ENCODE measurements at places on chromosomes 4 and X. TPM values are rescaled to one million over a fixed set of nuclear protein-coding genes. Genes with fewer than 3 reads are reported as not detected.
A peak's percentile ranks its signal among the peaks of the same experiment; 100 is the strongest.

Gene RNF150
- total RNA-seq = 0.51 TPM

Gene ITM2A
- 0.17 TPM for total RNA-seq

Gene EIF4E
- total RNA-seq = 138 TPM

Gene IGSF1
- total RNA-seq = not detected

Gene RBM47
- 1.8 TPM for total RNA-seq

- no peaks in the 10 kb centered on the region for H3K4me1 ChIP-seq
- H3K36me3 ChIP-seq = no peaks in the 10 kb centered on the region
- no peak overlapping the region for H3K4me3 ChIP-seq
Measured at GRCh38 chr4:84484236-84484635, 14.9 kb downstream of the NKX6-1 start.

DNA sequence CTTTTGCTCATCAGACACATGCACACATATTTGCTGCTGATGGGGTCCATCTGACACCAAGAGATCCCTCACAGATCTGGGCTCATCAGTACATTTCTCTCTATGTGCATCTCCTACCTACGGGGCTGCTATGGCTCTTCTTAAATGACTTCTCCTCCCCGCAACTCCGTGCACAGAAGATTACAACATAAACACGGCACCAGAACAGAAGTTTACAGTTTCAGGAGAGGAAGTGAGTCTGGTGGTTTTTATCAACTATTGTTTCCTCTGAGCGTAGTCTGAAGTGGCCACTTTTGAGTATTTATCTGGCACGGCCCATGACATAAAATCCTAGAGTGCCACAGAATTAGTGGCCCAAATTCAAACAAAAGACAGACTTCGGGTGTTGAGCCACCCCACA is 263.8 kb downstream of the PRDM5 start:
- no peaks in the 10 kb centered on the region for H3K36me3 ChIP-seq
- H3K27me3 ChIP-seq = no peaks in the 10 kb centered on the region
- H3K4me1 ChIP-seq = no peaks in the 10 kb centered on the region
- no peak overlapping the region for H3K27ac ChIP-seq
- DNase-seq = no peak

DNA sequence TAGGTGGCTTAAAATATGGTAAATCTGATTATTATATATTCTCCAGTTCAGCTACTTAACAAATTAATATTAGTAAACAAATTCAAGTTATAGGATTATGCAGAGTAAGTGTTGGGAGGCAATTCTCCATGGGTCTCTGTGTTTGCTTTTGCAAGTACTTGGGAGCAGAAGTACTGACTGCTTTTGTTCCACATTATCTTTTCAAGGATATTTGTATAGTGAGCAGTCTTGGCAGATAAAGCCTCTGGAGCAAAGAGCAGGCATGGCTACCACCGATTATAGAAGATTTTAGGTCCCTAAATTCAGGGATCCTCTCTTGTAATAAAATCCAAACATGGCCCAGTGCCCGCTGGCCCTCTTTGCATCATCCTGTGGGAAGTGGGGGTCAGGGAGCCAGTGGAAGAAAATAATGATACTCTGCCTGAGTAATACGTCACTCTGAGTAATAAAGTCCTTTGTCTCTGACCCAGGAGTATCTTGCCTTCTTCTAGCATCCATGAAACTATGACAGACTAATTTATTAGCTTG is 23.2 kb downstream of the NDNF start:
- DNase-seq = no peak
- no peak overlapping the region for H3K4me3 ChIP-seq
- no peaks in the 10 kb centered on the region for H3K36me3 ChIP-seq

DNA sequence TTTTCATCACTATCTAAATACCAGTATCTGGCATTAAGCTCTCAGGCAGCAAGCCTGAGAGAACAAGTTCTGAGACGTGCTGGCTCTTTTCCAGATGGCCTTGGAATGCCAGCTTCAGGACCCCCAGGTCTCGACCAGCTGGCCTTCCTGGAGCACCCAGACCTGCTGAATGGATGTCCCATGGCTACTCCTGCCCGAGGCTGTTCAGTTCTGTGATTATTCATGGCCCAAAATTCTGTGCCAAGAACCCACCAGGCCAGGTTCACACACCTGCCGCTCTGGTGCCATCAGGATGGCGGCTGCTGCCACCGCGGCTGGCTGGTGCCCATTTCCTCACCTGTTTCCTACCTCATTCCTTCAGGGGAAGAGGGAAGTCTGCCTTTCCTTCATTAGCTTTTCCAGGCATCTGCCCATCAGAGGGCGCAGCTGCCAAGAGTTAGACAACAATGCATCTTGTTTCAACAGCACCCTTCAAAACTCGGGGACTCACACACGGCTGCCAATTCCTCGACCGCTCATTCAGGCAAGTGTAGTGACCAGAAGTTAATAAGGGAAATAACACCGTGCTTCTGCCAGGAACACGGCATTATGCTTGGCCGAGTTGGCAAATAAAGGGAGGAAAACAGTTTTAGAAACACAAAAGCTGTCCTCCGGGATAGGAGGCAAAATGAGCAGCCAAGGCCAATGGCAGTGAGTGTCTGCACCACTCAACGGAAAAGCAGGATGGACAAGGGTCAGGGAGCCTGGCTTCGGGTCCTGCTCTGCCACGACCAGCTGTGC is 173.8 kb downstream of the NSUN7 start:
- no peaks in the 10 kb centered on the region for H3K4me1 ChIP-seq
- no peak overlapping the region for H3K4me3 ChIP-seq
- DNase-seq = no peak
- H3K36me3 ChIP-seq = no peaks in the 10 kb centered on the region

DNA sequence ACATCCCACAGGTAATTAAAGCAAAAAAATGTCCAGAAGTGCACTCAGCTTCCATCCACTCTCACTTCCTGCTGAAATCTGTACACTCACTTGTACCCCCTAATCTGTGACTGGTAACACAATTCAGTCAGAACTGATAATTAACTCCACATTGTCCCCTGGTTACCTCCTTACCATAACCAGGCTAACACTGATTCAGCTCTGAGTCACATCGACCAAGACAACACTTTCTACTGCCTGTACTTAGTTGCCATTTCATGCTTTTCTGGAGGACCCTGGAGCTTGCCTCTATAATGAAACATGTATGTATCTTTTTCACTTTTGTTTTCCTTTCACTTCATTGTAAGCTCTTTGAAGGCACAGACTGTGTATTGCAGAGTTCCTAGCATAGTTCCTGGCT is 130.9 kb upstream of the GABRG1 start:
- no peak overlapping the region for H3K4me3 ChIP-seq
- H3K27ac ChIP-seq = no peak overlapping the region
- no peaks in the 10 kb centered on the region for H3K27me3 ChIP-seq
- H3K4me1 ChIP-seq = no peaks in the 10 kb centered on the region
- peak; percentile 38 for DNase-seq

GRCh38 chr4:119559044-119559647 is 69.5 kb downstream of the PDE5A start:
- H3K4me3 ChIP-seq = no peak overlapping the region
- H3K36me3 ChIP-seq = peaks cover 25% of the 10 kb centered on the region
- H3K4me1 ChIP-seq = no peaks in the 10 kb centered on the region
- peak; percentile 75 for DNase-seq
- H3K27ac ChIP-seq = no peak overlapping the region

- no peak overlapping the region for H3K27ac ChIP-seq
- H3K4me1 ChIP-seq = peaks cover 2% of the 10 kb centered on the region
- no peak for DNase-seq
- no peak overlapping the region for H3K4me3 ChIP-seq
- H3K27me3 ChIP-seq = peaks cover 5% of the 10 kb centered on the region
Measured at GRCh38 chr4:138903185-138903584, 112.4 kb upstream of the NOCT start.

GRCh38 chrX:12950851-12951594 is 23.9 kb upstream of the TMSB4X start:
- H3K27me3 ChIP-seq = no peaks in the 10 kb centered on the region
- H3K4me3 ChIP-seq = no peak overlapping the region
- no peaks in the 10 kb centered on the region for H3K36me3 ChIP-seq
- H3K4me1 ChIP-seq = peaks cover 8% of the 10 kb centered on the region
- no peak for DNase-seq
